AML-193 (cell line): ENCODE measurements at places on chromosomes 6 and 20.

DNA sequence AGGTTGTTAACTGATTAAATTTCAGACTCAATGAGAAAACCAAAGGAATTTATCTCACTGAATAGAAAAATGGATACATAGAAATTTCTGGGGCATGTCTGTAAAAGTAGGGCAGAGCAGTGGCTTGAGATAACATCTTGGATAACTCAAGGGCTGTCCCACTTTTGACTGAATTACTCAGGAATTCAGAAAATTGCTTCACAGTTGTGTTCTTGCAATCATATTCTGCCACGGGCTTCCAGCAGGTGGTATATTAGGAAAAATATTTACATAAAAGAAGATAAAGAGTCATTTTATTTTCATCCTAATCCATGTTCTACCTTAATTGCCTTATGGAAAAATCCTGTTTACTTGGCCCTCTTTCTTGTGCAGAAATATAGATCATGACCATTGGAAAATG lies 156.4 kb upstream of the AKIRIN2 start:
- no peak for DNase-seq

DNA sequence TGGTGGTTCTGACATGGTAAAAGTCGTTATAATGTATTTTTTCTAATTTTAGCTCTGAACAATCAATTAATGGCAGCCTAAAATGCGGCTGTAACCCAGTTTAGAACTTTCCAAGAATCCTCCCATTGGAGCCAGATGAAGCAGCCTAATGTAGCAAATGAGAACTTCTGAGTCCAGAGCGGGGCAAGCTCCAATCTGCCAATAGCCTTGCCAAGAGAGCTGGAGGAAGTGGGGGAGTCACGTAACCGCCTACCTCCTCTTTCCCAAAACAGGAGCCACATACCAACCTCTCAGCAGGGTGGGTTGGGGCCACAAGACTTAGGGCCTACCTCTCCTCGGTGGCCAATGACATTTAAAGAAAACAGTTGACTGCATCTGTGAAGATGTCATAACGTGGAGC lies 230.6 kb downstream of the SOD2 start:
- no peak for DNase-seq

- DNase-seq = no peak
These were observed 676.5 kb downstream of the TENT5A start for GRCh38 chr6:81075974-81076373.

DNA sequence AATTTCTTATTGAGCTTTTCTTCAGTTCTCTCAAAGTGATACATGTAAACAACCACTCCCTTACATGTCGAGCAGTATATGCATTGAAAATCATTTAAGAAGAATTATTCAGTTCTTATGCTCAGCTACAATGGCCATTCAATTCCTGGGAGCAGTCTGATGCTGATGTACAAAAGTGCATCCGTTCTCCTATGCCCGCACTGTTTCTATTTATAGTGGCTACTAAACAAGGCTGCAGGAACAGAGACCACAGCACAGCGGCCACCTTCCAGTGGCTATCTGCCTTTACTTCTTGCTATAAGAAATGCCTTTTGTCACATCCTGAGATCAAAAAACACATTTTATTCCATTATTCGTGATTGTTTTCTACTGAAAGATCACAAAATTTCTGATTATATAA lies 82.2 kb downstream of the FHL5 start:
- DNase-seq = no peak

GRCh38 chr6:41623330-41623729 lies 14.9 kb upstream of the MDFI start:
- DNase-seq = no peak

GRCh38 chr6:121881974-121882667 lies 446.7 kb downstream of the GJA1 start:
- no peak for DNase-seq

GRCh38 chr6:136962661-136963060 lies 40.6 kb downstream of the SLC35D3 start:
- no peak for DNase-seq

DNA sequence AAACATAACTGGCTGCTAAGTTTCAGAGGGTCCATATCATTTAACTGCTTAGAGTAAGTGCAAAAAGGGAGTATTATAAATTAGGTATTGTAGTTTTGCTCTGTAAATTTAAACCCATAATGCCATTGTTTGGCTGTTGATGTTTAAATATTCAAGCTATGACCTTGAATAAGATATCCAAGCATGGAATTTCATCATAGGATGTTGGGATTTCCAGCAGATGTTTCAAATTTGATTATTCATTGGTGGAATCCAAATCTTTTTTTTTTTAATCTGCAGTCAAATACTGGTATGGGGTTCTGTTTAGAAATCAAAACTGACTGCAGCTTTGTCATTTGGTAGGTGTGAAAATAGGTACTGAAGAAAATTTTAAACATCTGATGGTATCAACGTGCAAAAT lies 161.0 kb downstream of the KHDC1L start:
- no peak for DNase-seq

GRCh38 chr6:126721581-126722160 lies 381.8 kb downstream of the CENPW start:
- no peak for DNase-seq

DNA sequence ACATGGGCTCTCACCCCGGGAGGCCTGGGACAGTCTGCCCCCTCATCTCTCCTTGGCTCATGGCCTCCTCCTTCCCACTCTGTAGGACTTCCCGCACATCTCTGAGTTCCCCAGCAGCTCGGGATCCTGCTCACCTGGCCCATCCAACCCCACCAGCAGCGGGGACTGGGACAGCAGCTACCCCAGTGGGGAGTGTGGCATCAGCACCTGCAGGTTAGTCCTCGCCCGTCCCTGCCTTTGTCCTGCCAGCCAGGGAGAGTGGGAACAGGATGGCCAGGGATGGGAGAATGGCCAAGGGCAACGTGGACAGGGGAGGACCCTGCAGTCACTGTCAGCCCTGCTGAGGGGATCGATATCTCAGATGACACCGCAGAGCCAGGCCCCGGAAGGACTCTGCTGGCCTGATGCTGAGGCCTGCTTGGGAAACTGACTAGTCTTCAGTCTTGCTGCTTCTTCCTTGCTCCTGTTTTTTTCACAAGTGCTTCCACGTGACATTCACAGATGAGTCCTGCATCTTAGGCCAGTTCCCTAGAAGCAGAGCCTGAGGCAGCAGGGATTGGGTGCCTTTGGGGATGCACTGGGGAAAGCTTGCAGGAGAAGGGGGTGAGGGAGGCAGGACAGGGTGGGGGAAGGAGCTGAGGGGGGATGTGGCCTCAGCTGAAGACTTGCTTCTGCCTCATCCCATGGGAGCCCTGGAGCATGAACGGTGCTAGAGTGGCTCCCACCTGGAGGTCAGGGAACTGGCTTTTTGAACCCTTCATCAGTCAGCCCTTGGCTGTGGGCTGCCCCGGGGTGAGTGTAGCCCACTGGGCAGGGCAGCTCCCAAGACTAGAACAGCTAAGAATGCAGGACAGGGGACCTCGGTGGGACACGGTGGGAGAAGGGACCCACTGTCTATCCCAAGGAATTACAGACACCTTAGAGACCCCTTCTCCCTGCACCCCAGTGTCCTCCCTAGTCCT lies 120.1 kb downstream of the JPH2 start:
- DNase-seq = no peak

- DNase-seq = no peak
These were observed 27.7 kb downstream of the ME1 start for GRCh38 chr6:83403191-83403590.

GRCh38 chr20:7347409-7347808 lies 579.9 kb downstream of the BMP2 start:
- DNase-seq = no peak

- no peak for DNase-seq
These were observed 47.5 kb downstream of the OR2B6 start for GRCh38 chr6:28004350-28005151.

DNA sequence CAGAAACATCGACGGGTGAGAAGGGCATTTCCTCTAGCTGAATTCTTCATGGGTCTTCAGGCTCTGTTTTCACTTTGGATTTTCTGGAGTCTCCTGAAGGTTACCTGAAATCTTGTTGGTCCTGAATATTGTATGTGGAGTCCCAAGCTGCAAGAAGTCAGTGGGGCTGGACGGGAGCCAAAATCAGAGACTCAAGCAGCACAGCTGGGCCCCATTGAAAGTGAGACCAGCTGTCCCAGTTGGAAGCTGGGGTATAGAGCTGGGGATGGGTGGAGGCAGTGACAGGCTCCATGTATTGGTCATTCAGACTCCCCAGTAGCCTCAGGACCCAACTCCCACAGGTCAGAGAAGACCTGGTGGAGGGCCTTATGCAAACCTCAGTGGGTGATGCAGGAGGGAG lies 111.3 kb upstream of the MLN start:
- DNase-seq = no peak

DNA sequence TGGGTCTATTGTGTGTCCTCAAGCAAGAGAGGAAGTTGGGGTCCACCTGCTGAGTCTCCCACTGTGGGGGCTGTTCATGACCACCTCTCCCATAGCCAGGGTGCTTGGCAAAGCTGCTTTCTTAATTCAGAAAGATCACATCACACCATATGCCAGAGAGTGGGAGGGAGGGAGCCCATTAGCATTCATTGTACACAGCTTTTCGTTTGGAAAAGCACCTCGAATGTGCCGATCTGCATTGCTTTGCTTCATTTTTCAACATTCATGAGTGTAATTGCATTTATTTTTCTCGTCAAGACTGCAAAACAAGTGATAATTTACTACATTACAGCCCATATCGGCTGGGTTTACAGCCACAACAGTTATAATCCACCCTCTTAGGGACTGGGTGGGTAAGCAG lies 327.3 kb downstream of the PTPRT start:
- DNase-seq = no peak

DNA sequence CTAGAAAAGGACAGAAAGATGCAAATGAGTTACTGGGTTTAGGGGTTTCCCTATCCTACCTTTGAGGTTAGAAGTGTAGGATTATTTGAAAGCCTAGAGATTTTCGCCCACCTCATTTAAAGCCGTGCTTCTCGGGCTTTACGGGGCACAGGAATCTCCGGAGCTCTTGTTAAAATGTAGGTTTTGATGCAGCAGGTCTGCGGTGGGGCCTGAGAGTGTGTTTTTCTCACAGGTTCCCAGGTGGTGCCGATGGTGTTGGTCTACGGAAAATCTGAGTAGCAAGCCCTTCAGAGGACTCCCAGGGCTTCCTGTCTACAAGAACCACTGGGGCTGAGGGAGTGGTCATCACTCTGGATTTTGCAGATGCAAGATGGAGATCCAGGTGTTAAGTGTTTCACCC lies 47.5 kb downstream of the TRAM2 start:
- DNase-seq = no peak

DNA sequence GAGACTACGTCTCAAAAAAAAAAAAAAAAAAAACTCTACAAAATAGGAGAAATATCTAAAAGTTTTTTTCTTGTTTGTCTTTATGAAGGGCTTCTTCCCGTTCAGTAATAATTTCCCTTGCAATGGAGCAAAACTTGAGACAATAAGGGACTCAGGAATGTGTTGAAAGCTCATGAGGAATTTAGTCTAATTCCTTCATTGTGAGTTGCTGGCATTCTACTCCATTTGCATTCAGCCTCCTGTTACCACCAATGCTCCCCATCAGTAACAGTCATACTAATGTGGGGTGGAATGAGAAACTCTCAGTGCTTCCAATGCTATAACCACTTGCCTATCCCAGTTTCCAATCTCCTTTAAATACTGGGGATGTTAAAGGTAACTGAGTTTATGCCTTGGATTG lies 576.7 kb upstream of the AGPAT4 start:
- no peak for DNase-seq

DNA sequence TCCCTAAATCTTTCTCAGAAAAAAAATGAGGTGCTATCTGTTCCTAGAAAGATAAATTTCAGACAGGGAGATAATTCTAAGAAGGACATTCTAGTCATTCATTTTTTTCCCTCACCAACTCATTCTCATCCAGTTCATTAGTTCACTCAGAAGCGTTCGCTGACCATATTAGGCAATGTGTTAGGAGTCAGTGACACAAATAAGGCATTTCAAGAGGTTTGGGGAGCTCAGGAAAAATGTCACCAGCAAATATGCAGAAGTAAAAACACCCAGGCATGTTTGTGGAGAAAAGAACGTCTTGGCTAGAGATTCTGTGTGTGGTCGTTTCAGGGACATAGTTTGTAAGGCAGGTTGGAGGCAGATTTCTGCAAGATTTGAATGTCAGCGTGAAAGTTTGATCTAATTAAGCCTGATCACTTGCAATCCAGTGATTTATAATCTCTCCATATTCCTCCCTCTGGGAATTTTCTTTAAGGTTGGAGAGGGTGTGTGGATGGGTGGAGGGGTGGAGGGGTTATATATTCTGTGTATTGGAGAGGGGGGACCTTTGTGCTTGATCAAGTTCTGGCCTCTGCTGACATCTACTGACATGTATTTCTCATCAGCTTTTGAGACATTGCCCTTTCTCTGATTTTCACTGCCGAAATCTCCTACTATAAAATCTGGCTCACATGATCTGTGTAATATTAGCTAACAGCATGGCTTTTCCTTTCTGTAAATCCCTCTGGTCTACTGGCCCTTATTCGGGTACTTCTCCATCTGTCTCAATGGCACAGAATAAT lies 3.6 kb downstream of the MYCT1 start:
- no peak for DNase-seq

GRCh38 chr6:39266375-39266774 lies 37.1 kb upstream of the KCNK5 start:
- no peak for DNase-seq

DNA sequence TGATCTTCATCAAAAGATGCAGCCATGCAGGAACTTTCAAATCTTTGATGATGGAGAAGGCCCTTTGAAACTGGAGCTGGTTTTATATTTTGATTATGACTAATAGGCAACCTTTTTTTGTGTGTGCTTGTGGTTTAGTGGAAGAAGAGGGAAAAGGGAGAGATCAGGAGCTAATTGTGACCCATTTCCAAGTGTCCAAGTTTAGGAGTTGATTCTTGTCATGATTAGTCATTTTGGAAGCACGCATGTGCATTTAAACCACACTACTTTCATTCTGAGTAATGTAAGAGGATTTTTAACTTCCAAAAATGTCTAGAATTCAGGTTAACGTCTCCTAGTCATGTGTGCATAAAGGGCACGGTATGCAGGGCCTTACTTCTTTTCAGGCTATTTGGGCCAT lies 3.5 kb downstream of the FOXO3 start:
- no peak for DNase-seq

- no peak for DNase-seq
These were observed 1.8 kb downstream of the PLEKHG1 start for GRCh38 chr6:150601439-150601838.

GRCh38 chr6:14709900-14710299 lies 536.0 kb upstream of the JARID2 start:
- DNase-seq = no peak

GRCh38 chr6:34239893-34240292 lies 3.2 kb downstream of the HMGA1 start:
- no peak for DNase-seq

DNA sequence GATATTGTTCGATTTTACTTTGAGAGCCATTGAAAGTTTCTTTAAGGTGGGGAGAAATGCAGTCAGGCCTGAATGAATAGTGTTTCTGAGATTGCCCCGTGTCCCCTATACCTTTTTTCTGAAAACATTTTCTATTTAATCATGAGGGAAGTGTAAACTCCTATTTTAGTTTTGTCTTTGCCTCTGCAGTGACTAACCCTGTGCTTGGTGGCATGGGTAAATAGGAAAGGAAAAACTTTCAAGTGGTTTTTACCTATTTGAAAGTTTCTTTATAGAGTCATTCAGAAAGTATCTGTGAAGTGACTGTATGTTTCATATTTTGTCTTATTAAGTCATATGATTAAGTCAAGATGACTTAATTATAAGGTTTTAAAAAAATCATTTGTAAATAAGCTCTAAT lies 14.5 kb downstream of the SNRNP48 start:
- no peak for DNase-seq

GRCh38 chr6:35544769-35545361 lies 32.2 kb upstream of the TULP1 start:
- no peak for DNase-seq

GRCh38 chr20:36847009-36847709 lies 28.8 kb upstream of the TLDC2 start:
- no peak for DNase-seq

- no peak for DNase-seq
These were observed 104.1 kb upstream of the SCAF8 start for GRCh38 chr6:154629127-154629526.
